Sigmoid colon (tissue), 7 donors: ENCODE measurements at places on chromosomes 16 and 17. TPM values are rescaled to one million over a fixed set of nuclear protein-coding genes. Genes with fewer than 3 reads are reported as not detected.

The CCDC200 gene
- total RNA-seq = not detected

- no peak overlapping the region for H3K4me3 ChIP-seq
- H3K36me3 ChIP-seq = no peaks in the 10 kb centered on the region
- no peak overlapping the region for H3K27ac ChIP-seq
- H3K4me1 ChIP-seq = peaks cover 4% of the 10 kb centered on the region
Observed at GRCh38 chr17:48239603-48239995, 132.0 kb downstream of the SNX11 start.

DNA sequence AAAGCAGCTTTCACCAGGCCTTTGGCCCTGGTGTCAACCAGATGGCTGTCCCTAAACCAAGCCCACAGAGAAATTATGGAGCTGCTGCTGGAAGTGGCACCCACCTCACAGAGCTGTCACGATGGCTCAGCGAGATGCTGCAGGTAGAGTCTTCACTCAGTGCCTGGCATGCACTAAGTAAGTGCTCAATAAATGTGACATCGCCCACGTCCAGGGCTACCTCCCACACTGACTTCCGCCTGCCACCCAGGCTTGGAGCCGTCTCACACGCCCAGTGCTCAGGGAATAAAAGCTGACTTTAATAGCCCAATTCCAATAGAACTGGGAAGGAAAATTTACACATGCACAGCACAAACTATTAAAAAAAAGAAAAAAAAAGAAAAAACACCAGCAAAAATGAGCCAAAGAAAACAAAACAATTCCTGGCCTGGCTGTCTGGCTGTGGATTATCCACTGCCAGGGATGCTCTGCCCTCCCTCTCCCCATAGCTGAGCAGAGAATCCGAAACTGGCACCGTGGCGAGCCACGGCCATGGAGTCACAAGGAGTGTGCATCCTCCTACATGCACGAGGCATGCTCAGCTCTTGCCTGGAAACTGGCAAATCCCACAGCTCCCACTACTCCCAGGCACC, 68.9 kb downstream of the ZNF423 start:
- no peak overlapping the region for H3K4me3 ChIP-seq
- H3K27ac ChIP-seq = no peak overlapping the region
- H3K4me1 ChIP-seq = peaks cover 11% of the 10 kb centered on the region
- no peaks in the 10 kb centered on the region for H3K36me3 ChIP-seq
- no peak for DNase-seq
- H3K27me3 ChIP-seq = no peaks in the 10 kb centered on the region

- no peak overlapping the region for H3K4me3 ChIP-seq
- no peaks in the 10 kb centered on the region for H3K36me3 ChIP-seq
- H3K27me3 ChIP-seq = no peaks in the 10 kb centered on the region
Observed at GRCh38 chr16:85905110-85906095, 6.4 kb downstream of the IRF8 start.
